ACHN (cell line): ENCODE measurements at places on chromosomes 5 and 9.

DNA sequence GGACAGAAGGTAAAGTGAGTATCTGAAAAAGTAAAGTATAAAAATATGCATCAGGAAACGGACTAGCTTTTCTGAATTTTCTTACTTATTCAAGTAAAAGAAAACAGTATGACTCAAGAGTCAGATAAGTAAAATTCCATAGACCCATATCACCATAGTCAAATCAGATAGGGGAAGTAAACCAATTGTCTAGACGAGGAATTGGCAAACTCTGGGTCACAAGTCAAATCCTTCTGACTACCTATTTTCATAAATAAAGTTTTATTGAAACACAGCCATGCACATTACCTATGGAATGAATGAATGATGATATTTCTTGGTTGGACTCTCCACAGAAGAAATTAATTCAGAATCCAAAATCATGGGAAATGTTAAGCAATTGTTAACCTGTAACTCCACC, 59.1 kb upstream of the TMC1 start:
- no peak for DNase-seq

GRCh38 chr5:170614720-170615119, 110.9 kb downstream of the KCNIP1 start:
- peak; percentile 64 for DNase-seq

- peak; percentile 39 for DNase-seq
Observed at GRCh38 chr5:102807878-102808502, 52.9 kb downstream of the PAM start.

DNA sequence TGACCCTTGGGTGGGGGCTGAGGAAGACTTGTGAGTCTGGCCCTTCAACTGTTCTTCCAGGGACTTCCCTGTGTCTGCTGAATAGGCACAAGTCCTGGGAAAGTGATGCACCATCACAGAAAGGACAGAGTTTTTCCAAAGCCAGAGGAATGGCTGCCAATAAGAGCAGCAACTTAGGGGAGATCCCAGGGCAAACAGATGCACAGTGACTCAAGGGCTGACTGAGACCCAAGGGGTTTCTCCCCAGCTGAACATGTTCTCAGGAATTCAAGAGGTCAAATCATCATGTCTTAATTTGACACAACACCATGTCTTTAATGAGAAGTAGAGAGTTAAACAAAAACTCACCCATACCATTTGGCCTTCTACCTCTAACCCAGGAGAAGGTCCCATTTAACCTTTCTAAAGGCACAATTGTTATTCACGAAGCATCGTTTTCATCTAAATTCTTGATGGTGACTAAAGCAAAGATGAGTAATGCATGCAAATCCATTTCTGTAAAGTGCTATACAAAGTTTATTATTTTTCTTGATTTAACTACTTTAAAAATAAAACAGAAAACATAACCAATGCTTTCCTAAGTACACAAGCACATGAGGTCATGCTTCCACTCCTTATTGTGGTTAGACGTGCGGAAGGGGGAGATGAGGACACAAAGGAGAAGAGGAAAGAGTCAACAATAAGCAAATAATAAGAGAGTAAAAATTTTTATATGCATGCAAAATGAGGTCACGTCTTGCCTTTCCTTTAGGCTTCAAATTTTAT, 324.1 kb downstream of the PLK2 start:
- DNase-seq: no peak

DNA sequence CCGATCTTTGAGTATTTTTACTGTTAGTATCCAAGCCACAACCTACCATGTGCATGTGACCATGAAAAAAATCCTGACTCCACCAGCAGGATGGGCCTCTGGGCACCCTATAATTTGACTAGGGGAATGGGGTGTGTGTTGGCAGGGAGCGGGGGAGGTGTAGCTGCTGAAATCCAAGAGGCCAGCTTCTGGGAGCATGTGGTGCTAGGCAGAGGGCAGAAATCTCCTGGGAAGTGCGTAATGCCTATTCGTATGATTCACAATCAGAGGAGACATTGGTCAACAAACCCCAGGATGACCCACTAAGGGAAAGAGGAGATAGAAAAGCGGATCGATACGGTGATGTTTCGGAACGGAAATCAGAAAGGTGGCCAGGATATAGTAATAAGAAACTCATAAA, 149.9 kb downstream of the ARSB start:
- DNase-seq: no peak

DNA sequence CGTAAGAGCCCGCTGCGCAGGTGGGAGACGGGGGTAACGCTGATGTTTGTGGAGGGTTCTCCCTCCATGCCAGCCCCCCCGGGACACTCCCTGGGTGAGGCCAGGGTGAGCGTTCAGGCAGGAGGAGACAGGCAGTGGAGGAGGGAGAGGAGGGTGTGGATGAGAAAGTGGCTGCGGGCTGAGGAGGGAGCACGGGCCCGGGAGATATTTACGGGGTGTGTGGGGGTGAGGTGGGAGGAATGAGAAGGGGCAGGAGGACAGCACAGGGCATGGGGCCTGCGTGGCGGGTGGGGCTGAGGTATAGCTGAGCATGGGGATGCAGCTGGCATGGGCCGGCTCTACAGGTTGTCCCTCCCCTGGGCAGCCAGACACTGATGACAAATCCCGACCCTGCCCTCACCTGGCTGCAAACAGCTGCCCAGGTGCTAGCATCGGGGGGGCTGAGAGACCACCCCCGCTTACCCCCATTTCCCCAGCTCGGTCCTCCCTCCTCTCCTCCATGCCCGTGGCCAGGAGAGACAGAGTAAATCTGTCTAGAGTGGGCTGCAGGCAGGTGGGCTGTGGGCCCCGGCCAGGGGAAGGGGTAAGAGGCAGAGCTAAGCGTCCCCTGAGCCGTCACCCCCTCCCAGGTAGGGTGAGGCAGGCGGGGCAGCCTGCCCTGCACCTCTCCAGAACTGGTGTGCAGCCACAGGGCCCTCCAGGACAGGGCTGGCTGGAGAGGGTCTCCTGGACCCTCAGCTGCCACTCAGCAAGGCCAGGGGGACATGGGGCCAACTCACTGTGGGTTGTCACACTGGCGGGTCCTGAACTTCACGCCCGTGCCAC, 79.2 kb downstream of the ZNF354C start:
- DNase-seq: no peak

DNA sequence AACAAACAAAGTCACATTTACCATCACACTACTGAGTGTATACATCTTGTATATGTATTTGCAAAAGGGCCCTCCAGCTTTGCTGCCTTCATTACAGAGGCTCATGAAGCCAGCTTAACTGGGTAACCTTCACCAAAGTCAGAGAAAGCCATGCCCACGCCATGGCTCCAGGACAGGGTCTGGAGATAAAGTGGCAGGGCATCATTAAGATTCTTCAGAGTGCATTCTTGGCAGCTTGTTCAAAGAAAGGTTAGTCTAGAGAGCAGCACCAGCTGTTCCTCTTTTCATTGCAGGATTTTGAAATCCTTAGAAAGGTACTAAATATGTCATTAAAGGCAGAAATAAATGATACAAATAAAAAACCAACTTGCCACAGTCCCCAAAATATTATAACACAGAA, 333.2 kb downstream of the NDUFS4 start:
- DNase-seq: no peak

DNA sequence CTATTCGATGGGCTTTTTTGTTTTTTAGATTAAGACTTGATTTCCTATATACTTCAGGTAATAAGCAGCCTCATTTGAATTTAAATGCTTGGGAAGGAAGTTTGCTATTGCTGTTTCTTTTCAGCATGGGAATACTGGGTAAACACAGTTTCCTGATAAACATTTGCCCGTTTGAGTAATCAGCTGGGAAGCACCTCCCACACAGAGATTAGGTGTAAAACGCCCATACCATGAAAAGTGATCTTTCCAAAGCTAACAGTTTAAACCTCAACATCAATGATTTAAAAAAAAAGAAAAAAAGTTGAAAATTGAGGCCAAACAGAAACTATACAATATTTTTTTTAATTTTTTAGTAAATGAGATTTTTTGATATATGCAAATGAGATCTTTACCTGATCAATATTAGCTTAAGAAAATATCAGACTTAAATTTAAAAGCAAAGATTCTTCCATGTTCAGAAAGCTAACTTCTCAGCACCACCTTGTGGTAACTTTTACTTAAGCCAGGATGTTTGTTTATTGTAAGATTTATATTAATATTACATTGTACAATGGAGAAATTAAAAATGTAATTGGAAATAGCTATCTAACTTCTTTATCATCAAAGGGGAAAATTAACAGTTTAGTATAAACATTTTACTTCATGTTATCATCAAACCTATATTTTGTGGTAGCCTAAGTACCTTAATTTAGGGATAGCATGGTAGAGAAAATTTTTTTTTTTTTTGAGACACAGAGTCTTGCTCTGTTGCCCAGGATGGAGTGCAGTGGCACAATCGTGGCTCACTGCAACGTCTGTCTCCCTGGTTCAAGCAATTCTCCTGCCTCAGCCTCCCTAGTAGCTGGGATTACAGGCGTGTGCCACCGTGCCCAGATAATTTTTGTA, 39.8 kb downstream of the F2RL2 start:
- DNase-seq: peak; percentile 6

DNA sequence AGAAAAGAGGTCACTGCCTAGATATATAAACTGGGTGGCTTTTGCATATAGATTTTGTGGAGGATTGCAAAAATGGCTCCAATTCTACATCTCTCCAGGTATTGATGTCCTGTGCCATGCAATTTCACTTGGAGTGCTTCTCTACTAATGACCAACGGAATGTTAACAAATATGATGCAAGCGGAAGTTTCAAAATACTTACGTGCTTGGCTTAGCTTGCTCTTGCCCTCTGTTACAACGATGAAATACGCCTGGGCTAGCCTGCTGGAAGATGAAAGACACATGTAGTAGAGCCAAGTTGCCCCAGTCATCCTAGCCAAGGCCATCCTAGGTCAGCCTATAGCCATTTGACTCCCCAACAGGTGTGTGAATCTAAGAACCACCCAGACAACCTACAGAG, 3.6 kb upstream of the POC5 start:
- no peak for DNase-seq

DNA sequence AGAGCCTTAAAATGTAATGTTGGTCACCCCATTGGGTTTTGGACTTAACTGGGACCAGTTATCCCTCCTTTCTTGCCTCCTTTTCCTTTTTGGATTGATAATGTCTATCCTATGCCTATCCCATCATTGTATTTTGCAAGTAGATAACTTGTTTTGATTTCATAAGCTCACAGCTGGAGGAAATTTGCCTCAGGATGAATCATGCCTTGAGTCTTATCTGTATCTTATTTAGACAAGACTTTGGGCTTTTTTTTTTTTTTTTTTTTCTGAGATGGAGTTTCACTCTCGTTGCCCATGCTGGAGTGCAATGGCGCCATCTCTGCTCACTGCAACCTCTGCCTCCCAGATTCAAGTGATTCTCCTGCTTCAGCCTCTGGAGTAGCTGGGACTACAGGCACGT, 443.3 kb downstream of the DNAH5 start:
- no peak for DNase-seq

- DNase-seq: no peak
Observed at GRCh38 chr9:18994263-18994916, 38.6 kb downstream of the SAXO1 start.

- no peak for DNase-seq
Observed at GRCh38 chr9:24011009-24011717, 185.1 kb upstream of the ELAVL2 start.

DNA sequence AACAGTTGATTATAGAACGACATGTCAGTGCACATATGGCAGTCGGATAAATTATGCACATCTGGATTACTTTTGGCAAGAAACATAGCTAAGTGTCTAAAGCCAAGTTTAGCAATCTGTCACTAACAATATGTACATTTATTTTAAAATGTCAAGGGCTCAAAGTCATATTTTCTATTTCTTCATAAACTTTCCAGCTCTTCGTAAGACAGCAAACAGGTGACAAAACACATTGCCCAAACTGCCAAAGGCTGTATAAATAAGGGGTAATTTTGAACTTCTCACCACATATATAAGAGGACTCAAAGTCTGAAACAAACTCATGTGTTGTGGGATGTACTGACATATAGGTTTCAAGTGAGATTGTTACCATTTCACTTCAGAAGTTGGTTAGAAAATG, 237.2 kb downstream of the ARL15 start:
- no peak for DNase-seq

DNA sequence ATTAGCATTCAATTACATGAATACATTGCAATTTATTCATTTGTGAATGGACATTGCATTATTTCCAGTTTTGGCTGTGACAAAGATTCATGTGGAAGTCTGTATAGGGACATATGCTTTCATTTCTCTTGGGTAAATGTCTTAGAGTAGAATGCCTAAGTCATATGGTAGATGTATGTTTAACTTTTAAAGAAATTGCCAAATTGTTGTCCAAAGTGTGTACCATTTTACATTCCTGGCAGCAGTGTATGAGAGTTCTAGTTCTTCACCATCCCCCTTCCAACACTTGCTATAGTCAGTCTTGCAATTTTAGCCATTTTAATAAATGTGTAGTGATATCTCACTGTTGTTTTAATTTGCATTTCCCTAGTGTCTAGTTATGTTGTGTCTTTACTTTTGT, 122.2 kb downstream of the TMC1 start:
- no peak for DNase-seq

GRCh38 chr9:17025281-17025680, 109.6 kb upstream of the CNTLN start:
- DNase-seq: no peak

GRCh38 chr5:106415541-106415940, 1255.2 kb downstream of the EFNA5 start:
- DNase-seq: no peak

- no peak for DNase-seq
Observed at GRCh38 chr9:97705354-97705950, 8.3 kb upstream of the XPA start.
